GM23248 (cell line): ENCODE measurements at places on chromosomes 16 and 17.

DNA sequence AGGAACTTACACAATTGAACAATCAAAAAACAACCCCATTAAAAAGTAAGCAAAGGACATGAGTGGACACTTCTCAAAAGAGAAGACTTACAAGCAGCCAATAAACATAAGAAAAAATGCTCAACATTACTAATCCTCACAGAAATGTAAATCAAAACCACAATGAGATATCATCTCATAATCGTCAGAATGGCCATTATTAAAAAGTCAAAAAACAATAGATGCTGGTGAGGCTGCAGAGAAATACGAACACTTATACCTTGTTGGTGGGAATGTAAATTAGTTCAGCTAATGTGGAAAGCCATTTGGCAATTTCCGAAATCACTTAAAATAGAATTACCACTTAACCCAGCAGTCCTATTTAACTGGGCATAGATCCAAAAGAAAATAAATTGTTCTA is 301.9 kb upstream of the KCNJ16 start:
- DNase-seq: no peak

DNA sequence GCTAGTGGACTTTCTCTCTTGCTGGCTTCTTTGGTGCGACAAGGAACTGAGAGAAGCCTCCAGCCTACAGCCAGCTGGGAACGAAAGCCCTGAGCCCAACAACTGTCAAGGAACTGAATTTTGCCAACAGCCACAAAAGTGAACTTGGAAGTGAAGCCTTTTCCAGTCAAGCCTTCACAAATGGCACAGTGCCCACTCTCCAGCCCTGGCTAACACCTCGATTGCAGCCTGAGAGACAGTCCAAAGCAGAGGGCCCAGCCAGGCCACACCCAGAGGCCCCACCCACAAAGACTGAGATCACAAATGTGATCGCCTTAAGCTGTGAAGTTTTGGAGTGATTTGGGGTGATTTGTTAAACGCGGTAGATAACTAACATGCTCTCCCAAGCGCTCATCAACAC is 244.6 kb upstream of the SDK2 start:
- no peak for DNase-seq

GRCh38 chr17:44170499-44171201 is at the start of gene ASB16:
Gene ASB16, plus strand, starts transcription at chr17:44170704. Its CDS starts 86 bp downstream, at chr17:44170790.
- DNase-seq: peak; percentile 47

DNA sequence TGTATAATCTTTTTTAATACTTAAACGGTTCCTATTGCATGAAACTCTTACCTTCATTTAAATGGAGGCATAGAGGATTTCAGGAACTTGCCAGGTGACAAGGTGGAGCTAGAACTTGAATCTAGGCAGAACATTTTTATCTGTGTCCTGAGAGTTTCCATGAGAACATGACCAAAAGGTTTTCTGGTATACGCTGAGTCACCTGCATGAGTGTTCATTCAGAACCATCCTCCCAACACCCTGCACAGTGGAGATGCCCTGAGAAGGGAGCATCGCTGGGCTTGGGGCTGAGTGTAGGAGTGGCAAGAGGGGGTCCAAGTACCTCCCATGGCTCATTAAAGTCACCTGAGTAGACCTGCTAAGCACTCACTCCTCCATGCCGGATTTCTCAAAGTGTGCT is 169.7 kb upstream of the CACNG5 start:
- peak; percentile 41 for DNase-seq

DNA sequence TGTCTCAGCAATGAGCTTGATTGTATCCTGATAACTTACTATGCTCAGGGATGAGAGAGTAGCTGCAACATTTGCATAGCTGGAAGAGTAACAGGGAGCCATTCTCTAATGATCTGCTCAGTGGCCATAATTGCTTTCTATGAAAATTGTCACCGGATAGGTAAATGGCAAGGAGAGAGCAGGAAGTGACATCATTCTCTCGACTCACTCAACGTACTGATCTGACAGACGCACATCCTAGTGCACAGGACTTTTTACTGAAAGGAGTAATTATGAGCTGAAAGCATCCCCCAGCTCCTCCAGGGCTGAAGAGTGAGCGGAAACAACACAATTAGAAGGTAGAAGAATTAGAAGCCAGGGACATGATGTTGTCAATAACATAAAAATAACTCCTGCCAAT is 71.8 kb downstream of the IRX5 start:
- no peak for DNase-seq

DNA sequence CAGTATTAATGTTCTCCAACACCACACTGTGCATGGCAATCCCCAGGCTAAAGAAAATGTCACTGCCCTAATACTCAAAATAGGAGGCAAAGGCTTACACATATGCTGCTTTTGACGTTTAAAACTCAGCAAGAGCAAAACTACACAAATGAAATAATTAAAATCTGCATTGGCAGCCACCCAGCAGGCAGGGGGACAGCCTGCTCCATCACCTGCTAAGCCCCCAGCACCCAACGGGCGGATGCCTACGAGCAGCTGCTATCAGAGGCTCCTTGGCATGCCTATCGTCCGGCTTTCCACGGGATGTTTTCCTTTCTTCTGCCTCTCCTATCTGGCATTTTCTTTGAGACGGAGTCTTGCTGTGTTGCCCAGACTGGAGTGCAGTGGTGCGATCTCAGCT is 337.5 kb downstream of the SOX9 start:
- DNase-seq: no peak

- peak; percentile 26 for DNase-seq
These were observed 23.0 kb downstream of the WNT3 start for GRCh38 chr17:46795379-46795952.

DNA sequence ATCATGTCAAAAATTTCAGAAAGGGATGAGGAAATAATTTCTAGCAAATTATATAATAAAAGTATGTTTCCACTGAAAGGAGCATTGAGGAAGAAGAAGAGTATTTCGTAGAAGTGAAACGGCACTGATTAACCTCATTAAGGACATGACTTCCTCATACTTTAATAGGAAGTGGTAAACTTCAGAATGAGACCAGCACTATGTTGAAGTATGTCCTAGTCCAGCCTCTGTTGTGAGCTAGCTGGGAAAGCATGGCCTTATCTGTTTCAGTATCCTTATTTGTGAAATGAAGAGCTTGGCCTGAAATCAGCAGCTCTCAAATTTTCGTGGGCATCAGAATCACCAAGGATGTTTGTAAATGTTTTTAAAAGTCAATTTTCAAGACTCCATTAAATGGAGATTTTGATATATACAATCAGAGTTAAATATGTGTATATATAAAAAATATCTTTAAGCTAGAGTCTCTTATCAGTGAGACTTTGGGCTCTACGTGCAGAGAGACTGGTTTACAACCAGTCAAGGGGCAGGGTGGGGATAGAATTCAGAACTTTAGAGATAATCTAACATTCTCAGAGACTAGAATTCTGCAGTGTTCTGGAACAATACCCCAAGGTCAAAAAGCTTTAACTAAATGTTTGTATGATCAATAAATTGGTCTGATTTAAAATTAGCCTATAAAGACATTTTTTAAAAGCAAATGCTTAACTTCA is 365.4 kb downstream of the CDH13 start:
- no peak for DNase-seq

- DNase-seq: peak; percentile 83
These were observed 6.6 kb downstream of the NHERF2 start for GRCh38 chr16:2033057-2033908.
